ENCODE measurements at places on chromosomes 1 and 21. TPM values are rescaled to one million over a fixed set of nuclear protein-coding genes. Genes with fewer than 3 reads are reported as not detected.

Gene C1orf94
- total RNA-seq = not detected

Gene UMODL1
- total RNA-seq = not detected

Gene OR6P1
- not detected for total RNA-seq

Gene OR2L5
- not detected for total RNA-seq

Gene LAMC2
- total RNA-seq = not detected

All from activated CD4-positive, alpha-beta memory T cell treated with anti-CD3 and anti-CD28 coated beads for 36 hours (primary cell).